ENCODE measurements at places on chromosomes 3 and 15. TPM values are rescaled to one million over a fixed set of nuclear protein-coding genes. Genes with fewer than 3 reads are reported as not detected.

DNA sequence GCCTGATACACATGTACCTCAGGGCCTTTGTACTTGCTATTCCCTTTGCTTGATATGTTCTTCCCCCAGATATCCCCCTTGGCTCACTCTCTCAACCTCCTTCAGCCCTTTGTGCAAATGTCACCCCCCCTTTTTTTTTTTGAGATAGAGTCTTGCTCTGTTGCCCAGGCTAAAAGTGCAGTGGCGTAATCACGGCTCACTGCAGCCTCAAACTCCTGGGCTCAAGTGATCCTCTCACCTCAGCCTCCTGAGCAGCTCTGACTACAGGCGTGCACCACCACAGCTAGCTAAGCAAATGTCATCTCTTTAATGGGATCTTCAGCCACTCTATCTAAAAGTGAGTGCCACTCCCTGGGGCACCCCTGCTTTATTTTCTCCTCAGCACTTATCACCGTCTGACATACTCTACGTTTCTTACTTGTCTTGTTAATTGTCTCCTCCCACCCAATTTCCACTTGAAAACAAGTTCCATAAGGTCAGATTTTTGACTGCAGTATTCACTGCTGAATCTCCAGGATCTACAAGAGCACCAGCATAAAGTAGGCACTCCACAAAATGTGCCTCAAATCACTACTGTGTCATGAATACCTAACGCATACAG lies 14.6 kb downstream of the IP6K2 start:
- no peak overlapping the region for H3K27ac ChIP-seq
- no peak overlapping the region for H3K4me3 ChIP-seq
- H3K4me1 ChIP-seq: no peaks in the 10 kb centered on the region
- DNase-seq: no peak
- H3K36me3 ChIP-seq: no peaks in the 10 kb centered on the region

MKRN3 gene
- total RNA-seq: 0.57 TPM

DNA sequence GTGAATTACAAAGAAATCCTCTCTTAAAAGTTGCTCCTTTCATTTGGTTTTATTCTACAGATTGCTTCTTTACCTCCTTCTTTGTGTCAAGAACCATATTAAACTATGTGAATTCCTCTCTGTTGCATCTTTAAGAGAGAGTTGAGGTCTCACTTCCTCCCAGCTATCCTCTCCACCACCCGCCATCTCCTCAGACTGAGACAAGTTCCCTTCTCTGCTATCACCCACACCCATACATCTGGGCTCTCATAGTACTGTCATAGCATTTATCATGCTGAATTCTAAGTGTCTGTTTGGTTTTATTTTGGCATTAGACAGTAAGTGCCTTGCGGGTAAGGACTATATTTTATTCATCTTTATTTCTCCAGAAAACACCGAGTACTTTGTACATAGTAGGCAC lies 54.2 kb downstream of the B3GALNT1 start:
- H3K4me1 ChIP-seq: no peaks in the 10 kb centered on the region
- H3K4me3 ChIP-seq: no peak overlapping the region
- no peaks in the 10 kb centered on the region for H3K36me3 ChIP-seq
- no peaks in the 10 kb centered on the region for H3K27me3 ChIP-seq
- DNase-seq: no peak

DNA sequence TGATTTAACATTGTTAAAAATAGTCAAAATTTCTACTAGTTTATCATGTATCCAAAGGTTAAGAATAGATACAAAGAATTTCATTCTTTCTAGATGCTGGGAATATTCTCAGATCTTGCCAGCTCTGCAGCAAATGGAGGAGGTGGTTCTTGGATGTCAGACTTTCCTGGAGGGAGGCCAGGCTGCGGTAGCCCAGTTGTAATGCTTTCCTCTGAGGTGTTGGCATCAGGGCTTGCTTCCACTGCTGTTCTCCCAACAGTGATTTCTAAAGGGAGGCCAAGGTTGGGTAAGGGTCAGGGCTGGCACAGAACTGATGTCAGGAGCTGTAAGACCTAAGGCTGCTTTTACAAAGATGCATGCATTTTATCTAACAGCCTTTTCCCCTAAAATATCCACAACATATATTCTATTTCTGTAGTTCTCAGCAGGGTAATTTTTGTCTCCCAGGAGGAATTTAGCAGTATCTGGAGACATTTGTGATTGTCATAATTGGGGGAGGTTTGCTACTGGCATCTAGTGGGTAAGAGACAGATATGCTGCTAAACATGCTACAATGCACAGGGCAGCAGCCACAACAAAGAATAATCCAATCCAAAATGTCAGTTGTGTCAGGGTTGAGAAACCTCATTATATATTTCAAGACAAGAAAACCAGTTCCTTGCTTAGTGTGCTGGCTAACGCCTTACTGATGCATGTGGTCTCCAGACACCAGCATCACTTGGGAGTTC lies 42.0 kb upstream of the SPTSSB start:
- H3K4me3 ChIP-seq: no peak overlapping the region
- peaks cover 3% of the 10 kb centered on the region for H3K4me1 ChIP-seq
- H3K36me3 ChIP-seq: no peaks in the 10 kb centered on the region

GRCh38 chr3:141250342-141250741 lies 18.7 kb downstream of the PXYLP1 start:
- H3K27ac ChIP-seq: no peak overlapping the region
- H3K4me1 ChIP-seq: no peaks in the 10 kb centered on the region
- H3K4me3 ChIP-seq: no peak overlapping the region
- H3K36me3 ChIP-seq: no peaks in the 10 kb centered on the region
- no peak for DNase-seq
- no peaks in the 10 kb centered on the region for H3K27me3 ChIP-seq

MAP6D1 gene
- not detected for total RNA-seq

DNA sequence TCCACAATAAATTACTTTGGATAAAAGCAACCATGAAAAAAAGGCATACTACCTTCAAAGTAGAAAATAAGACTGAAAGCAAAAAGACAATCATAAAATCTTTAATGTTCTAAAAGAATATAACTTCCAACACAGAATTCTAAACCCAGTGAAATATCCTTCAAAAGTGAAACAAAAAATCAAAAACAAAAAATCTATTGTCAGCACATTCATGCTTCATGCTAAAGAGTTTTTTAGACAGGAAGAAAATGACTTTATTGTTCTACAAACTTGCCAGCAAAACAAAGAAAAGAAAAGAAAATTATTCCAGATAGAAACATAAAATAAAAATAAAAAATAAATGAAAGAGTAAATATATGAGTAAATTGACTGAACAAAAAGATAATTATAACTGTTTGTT lies 134.9 kb downstream of the EFHB start:
- no peaks in the 10 kb centered on the region for H3K4me1 ChIP-seq
- H3K27ac ChIP-seq: no peak overlapping the region
- H3K27me3 ChIP-seq: no peaks in the 10 kb centered on the region
- H3K36me3 ChIP-seq: no peaks in the 10 kb centered on the region

WDR93 gene
- total RNA-seq: 0.13 TPM
